Lung (tissue), 17 donors: ENCODE measurements at places on chromosomes 4 and X.
A peak's percentile ranks its signal among the peaks of the same experiment; 100 is the strongest.

DNA sequence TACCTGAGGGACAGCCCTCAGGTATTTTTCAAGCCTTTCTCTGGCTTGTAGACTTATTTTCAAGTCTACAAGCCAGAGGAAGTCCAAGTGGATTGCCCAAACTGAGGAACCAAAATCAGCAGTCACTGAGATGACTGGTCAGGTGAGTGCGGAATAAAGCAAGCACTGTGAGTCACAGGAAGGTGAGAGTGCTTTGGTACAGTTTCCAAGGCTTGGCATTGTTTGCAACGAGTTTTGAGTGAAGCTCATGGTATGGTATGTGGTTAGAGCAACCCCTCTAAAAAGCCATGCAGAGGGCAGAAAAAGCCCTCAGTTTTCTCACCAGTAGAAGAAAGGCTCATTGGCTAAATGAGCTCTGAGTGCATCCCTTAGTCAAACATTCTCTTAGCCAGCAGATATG lies 112.8 kb upstream of the EOLA2 start:
- no peak for DNase-seq

- DNase-seq = peak; percentile 56
These were observed 62.3 kb downstream of the GPC3 start for GRCh38 chrX:133923113-133923512.

- DNase-seq = no peak
These were observed 208.6 kb downstream of the SPOCK3 start for GRCh38 chr4:167025670-167026069.

- DNase-seq = no peak
These were observed 22.9 kb downstream of the AWAT2 start for GRCh38 chrX:70026851-70027200.

DNA sequence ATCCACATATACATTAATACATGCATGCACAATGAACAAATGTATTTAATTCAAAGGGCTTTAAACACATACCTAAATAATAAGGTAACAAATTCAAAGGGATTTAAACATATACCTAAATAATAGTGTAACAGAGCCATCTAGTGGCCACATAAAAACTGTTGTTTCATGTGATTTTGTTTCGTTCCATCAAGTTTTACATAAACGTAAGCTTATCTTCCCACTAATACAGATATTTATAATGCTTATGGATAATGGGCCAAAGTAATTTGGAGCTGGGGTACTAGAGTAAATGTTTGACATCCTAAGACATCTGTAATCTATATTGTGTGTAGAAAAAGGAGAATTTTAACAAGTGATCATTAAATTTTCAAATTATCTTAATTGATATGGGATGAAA lies 82.3 kb downstream of the PRSS12 start:
- DNase-seq = peak; percentile 79

GRCh38 chr4:25310803-25311166 lies 1.8 kb upstream of the ZCCHC4 start:
- DNase-seq = no peak

DNA sequence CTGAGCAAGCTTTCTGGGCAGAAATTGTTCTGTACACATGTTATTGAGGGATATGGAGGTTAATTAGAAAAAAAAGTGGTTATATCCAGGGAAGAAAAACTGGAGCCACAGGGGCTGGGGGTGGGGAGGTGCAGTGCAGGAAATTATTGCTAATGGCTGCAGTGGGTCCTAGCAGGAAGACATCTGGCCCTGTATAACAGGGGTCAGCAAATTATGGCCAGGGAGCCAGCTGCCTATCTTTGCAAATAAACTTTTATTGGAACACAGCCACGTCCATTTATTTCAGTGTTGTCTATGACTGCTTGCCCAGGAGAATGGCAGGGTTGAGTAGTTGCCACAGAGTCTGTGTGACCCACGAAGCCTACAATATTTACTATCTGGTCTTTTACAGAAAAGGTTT lies 23.4 kb upstream of the PRPS2 start:
- DNase-seq = no peak

DNA sequence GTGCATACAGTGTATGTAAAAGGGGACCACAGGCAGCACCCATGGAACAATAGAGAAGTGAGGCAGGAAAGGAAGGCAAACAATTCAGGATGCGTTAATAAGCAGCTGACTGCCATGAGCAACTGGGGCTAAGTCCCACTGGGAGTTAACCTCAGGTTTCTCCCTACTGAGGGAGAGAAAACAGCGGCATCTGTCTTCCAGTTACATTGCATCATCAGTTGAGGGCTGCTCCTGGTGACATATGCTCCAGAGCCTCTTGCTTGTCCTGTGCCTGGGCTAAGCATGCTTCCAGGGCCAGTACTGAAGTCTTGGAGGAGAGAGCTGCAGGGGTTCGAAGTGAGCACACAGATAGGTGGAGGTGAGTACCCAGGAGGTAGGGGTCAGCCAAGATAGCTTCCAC lies 24.3 kb downstream of the RAI2 start:
- no peak for DNase-seq

GRCh38 chr4:61938250-61938846 lies 738.2 kb downstream of the ADGRL3 start:
- no peak for DNase-seq

- no peak for DNase-seq
These were observed 397.5 kb upstream of the PPP1R2C start for GRCh38 chrX:43175434-43175833.

GRCh38 chr4:165368114-165368513 lies 10.7 kb upstream of the CPE start:
- DNase-seq = no peak

DNA sequence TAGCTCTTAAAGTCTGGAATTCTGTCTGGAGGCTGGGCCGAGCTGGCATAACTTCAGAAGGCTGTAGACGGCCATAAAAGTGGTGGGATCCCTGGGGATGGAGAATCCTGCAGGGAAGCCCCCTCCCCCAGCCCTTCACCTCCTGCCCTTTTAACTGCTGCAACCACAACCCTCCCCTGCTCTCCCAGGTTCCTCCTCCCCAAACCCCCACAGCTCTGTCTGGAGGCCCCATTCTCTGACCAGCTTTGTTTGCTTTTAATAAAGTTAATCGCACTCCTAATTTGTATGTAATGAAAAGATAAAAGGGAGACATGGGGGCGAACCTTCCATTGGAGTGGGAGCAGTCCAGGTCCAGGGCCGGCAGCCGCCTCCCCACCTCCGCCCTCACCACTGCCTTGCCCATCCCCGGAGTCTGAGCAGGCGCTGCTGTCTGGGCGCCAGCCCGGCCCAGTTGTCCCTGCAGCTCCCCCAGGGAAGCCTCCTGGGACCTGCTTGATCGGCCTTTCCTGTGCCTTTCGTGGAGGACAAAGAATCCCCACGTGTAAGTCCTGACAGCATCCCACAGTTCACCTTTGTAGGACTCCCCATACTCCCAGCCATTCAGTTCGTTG lies 84.3 kb downstream of the PJA1 start:
- DNase-seq = no peak

GRCh38 chrX:133250184-133251100 lies 32.3 kb upstream of the TFDP3 start:
- peak; percentile 72 for DNase-seq

- DNase-seq = no peak
These were observed 25.8 kb downstream of the TRIM75 start for GRCh38 chr4:165079476-165079875.

DNA sequence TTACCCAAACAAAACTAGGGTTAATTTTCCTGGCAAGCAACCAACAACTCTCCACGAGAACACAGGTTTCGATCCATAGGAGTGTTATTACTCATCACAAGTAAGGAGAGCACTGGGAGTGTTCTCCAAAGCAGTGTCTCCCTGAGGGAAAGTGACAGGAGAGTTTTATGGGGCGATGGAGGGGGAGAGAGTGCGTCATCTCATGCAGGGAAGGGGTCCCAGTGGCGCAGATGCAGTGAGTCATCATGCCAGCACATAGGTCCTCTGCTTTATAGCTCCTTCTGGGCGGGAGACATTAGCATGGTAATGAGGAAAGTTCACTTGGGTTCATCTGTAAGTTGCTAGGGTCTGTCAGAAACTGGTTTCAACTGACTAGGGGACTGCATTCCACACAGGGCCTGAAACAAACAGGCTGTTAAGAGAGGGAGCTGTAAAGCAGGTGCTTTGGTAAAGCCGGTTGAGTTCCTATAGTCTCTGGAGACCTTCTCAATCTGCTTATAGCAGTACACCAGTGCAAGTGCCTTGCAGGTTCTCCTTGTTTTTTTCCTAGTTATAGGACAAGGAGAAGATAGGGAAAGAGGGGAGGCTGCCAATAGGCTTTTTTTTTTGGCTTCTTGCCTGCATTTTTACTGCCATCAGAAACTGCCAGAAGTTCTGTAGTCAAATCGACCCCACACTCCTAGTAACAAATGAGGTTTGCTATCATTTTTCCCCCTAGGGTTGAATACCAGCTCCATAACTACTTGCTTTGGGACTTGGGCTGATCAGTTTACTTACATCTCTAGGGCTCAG lies 12.8 kb upstream of the BOD1L1 start:
- DNase-seq = peak; percentile 51

DNA sequence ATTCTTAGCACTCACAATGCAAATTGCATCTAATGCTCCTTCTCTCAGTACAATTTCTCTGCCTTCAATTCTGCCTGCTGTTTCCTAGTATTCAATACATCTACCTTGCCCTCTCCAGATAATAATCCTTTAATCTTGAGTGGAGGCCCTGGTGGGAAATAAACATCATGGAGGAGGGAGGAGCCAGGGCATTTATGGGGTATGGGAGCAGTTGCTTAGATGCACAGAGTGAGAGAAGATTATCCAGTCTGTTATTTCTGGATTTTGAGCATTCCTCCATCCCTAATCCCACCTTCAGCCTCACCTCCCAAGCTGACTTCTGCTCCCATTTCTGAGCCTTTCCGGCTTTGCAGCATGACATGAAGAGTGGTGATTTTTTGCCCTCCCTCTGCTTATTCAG lies 127.9 kb upstream of the PPP3CA start:
- no peak for DNase-seq

GRCh38 chrX:72002875-72003274 lies 92.2 kb downstream of the NHSL2 start:
- DNase-seq = no peak

DNA sequence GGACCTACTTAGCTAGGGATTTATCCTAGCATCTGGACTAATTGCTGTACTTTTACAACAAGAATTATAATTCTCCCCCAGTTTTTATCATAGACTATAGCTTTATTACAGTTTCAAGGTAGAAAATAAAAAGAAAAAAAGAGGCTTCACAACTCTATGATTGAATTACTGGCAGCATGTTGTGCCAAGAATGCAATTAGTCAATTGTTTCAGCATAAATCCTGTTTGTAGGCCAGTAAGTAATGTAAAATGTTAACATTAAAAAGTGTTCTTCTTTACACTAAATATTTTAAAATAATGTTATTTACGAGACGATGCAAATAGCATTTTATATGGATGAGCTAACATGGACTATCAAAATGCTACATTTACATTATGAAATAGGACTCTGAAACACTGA lies 228.4 kb downstream of the MAPK10 start:
- DNase-seq = no peak

DNA sequence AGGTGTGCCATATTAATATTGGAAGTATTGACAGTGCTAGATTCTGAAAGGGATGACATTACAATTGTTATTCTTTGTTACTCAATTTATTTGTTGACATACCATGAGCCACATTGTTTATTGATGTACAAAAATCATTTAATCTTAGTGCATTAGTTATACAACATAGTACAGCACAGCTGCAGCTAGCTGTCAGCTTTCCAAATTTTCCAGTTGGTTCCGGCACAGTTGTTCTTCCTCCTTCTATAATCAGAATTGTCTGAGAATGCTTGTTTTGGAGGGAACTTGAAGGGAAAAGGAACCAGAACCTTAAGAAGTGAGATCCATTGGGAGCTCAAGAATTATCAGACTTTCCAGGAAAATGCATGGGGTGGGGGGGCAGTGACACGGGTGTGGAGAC lies 281.4 kb downstream of the ZIC3 start:
- DNase-seq = peak; percentile 15

DNA sequence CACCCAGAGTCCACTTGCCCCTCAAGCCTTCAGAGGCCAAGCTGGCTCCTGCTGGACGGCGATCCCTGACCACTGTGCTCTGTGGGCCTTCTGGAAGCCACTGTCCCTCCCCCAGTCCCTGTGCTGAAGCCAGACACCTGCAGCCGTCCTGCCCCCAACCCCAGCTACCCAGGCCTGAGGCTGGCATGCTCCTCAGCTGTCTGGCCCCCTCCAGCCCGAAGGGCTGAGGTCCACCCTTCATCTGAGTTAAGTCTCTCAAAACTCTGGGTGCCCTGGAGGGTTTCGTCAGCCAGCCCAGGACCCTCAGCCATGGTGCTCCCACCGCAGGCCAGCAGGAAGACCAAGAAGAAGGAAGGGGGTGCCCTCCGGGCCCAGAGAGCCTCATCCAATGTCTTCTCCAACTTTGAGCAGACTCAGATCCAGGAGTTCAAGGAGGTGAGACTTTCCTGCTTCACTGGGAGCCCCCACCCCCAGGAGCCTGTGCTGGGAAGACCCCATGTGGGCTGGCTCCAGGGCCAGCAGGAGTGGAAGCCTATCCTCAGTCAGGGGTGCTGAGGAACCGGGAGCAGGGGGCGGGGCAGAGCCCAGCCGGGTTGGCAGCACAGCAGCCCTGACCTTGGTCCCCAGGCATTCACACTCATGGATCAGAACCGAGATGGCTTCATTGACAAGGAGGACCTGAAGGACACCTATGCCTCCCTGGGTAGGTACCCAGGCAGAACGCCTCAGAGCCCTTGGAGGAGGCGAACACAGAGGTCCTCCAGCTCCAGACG lies 4.2 kb downstream of the MYL5 start:
- DNase-seq = no peak

- DNase-seq = no peak
These were observed 11.1 kb downstream of the LSM6 start for GRCh38 chr4:146186596-146186995.

DNA sequence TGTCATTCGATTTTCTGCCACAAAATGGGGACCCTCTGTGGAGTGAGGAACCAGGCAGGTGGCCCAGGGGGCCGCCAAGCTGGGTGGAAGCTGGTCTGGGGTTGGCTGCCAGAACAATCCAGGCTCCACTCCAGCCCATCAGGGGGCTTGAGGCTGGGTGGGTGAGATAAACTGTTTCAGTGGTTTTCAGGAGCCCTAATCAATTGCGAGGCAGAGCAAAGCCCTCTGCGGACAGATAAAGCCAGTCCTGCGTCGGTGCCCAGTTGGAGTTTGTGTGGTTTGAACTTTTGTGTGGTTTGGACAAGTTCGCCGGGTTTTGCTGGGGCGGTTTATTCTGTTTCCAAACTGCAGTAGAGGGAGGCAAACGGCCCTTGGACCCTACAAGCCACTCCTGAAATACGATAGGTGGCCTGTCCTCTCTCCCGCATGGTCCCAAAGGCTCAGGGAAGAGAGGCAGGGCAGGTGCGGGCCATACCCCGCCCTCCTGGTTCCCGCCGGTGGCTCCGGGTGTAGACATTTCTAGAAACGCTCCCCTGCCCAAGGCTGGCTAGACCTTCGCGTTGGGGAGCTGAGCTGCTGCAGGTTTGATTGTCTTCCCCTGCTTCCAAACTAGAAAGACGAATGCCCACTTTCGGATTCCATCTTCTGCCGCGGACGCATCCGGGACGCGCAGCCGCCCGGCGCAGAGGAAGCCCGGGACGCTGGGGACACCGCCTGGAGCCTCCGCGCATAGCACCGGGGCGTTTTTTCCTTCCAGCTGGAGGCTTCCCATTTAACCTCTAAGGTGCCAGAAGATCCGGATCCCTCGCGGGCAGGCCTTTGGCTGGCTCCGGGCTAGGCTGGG lies 169.0 kb upstream of the BCOR start:
- peak; percentile 82 for DNase-seq

GRCh38 chrX:47862680-47863079 lies 26.0 kb downstream of the ZNF81 start:
- no peak for DNase-seq

GRCh38 chr4:36509845-36510244 lies 228.4 kb downstream of the DTHD1 start:
- no peak for DNase-seq
